ENCODE measurements at places on chromosomes 3 and 15.

- no peak for DNase-seq
Measured at GRCh38 chr15:94258246-94258645, 26.9 kb downstream of the MCTP2 start.

- DNase-seq: no peak
Measured at GRCh38 chr3:149397528-149397927, 20.1 kb upstream of the TM4SF1 start.

GRCh38 chr15:63615935-63616334, 18.7 kb downstream of the FBXL22 start:
- DNase-seq: no peak

GRCh38 chr3:29478611-29479010, 197.7 kb downstream of the RBMS3 start:
- no peak for DNase-seq

DNA sequence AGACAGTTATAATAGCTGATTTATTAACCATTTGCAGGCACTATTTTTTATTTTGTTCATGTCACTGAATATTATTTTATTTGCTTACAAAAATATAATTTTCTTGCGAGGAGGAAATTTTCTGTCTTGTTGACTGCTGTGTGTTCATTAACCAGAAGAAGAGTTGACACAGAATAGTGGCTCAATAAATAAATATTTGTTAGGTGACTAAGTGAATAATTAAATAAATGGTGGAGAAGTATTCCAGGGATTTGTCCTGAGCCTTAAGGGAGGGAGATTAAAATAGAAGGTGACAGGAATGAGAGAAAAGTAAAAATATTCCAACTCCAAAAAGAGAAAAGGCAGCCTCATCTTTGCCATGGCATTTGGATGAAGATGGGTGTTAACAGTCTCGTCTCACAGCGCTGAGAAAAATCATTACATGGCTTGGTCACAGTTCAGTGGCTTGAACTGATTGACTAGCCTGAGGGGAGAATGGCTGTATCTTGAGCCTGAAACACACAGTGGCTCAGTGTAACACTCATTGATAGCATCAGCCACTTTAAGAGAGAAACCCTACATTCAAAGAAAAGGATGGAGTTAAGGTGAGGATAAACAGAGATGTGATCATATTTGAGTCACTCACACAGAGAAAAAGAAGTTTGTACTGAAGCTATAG, 449.9 kb upstream of the NAALADL2 start:
- no peak for DNase-seq

DNA sequence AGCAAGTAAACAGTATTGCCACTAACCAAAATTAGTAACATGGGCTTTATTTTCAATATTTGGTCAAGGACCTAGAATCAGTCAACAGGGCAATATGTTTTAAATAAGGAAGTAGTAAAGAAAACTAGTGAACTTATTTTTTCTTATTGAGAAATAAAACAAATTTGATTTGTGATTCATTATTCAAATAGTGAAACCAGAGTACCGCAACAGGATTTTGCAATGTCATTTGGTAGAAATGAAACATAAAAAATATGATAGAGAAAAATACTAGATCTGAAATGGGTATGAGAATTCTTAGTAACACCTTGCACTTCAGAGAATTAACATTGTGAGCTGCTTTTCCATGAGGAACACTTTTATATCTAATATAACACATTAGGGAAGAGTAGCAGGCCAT, 291.8 kb upstream of the GBE1 start:
- no peak for DNase-seq

- peak; percentile 81 for DNase-seq
Measured at GRCh38 chr3:182837855-182838454, 44.7 kb downstream of the ATP11B start.
